ENCODE measurements at places on chromosomes 7 and 10.

DNA sequence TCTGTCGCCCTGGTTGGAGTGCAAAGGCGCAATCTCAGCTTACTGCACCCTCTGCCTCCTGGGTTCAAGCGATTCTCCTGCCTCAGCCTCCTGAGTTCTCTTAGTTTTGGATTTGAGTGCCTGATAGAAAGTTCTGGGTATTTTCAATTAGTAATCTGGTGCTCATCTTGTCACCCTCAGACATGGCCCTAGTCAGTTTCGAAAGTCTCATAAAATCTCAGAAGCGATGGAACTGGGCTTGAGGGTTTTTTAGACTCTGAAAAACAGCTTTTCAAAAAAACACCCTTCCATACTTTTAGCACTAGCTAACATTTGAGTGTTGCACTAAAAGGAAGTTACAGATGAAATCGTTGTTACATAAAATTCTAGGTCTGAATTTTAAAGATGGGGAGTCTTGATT is 9.4 kb upstream of the PIP4K2A start:
- no peak for DNase-seq

GRCh38 chr10:104678658-104679057 is 37.6 kb downstream of the SORCS3 start:
- no peak for DNase-seq

GRCh38 chr7:98212532-98213041 is 1.3 kb downstream of the BHLHA15 start:
- DNase-seq: no peak

DNA sequence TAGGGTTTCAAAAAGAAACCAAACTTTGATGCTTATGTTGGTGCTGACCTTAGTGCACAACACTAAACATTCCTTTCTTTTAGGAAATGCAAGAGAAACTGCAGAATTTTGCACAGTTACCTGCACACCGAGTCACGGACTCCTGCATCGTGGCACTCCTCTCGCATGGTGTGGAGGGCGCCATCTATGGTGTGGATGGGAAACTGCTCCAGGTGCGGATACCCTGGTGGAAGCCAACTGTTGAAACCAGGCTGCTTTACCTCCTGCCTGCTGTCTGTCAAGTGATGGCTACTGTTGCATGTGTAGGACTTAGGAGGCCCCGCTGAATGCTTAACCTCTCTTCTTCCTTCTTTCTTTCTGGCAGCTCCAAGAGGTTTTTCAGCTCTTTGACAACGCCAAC is 11.7 kb downstream of the CASP2 start:
- DNase-seq: peak; percentile 23

DNA sequence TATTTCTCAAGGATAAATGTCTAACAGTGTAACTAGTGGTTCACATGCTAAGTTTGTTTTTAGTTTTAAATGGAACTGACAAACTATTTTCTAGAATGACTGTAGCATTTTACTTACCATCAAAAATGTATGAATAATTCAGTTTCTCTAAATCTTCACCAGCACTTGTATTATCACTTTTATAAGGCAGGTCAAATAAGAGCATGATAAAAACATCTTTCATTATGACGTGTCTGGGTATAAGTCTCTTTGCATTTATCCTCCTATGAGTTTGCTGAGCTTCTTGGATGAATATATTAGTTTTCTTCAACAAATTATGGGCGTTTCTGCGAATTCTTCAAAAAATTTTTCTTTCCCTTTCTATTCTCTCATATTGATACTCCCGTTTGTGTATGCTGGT is 19.9 kb downstream of the ZNF33B start:
- no peak for DNase-seq

DNA sequence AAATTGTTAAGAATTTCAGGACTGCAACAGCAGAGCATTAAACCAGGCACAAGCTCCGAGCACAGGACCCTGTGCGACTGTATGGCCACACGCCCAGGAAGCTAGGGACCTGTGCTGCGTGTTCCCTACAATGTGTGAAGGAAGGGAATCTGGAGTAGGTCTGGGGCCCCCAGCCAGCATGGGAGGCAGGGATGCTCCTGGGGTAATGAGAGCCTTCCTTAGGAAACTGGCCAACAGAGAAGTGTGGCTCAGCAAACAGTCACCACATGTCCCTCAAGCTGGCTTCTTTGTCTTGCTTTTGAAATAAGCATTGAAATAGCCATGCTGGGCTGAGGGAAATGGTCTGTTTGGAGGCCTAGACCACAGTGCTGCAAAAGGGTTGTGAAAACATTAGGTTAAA is 8.2 kb downstream of the BLNK start:
- no peak for DNase-seq

DNA sequence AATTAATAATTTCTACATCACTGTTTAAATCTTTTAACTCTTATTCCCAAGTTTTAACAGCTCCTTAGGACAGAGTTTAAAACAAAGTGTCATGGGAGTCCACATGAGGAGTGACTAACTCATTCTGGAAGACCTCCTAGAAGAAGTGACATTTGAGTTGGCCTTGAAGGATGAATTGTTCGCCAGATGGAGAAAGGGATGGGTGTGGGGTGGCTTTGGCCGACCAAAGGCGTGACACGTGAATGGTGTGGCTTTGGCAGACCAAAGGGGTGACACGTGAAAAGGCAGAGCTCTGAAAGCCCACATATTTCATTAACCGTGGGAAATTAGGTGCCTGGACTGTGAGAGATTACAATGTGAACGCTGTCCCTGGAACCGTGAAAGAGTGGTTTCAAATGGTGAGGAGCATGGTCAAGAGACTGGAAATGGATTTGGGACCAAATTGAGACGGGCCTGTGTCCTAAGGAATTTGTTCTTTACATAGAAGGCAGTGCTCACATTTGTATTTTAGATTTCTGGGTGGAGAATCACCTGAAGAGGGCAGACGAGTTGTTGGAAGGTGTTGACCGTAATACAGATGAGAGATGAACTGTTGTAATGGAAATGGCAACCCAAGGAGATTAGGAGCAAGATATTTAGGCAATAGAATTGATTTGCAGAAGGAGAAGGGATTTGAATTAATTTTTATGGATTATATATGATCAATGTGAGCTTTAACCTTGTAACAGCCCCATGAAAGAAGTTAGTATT is 228.1 kb downstream of the BICC1 start:
- no peak for DNase-seq

GRCh38 chr10:47207281-47207615 is 92.7 kb upstream of the GDF10 start:
- DNase-seq: no peak

- peak; percentile 92 for DNase-seq
Measured at GRCh38 chr10:102776779-102777456, 33.2 kb downstream of the WBP1L start.

DNA sequence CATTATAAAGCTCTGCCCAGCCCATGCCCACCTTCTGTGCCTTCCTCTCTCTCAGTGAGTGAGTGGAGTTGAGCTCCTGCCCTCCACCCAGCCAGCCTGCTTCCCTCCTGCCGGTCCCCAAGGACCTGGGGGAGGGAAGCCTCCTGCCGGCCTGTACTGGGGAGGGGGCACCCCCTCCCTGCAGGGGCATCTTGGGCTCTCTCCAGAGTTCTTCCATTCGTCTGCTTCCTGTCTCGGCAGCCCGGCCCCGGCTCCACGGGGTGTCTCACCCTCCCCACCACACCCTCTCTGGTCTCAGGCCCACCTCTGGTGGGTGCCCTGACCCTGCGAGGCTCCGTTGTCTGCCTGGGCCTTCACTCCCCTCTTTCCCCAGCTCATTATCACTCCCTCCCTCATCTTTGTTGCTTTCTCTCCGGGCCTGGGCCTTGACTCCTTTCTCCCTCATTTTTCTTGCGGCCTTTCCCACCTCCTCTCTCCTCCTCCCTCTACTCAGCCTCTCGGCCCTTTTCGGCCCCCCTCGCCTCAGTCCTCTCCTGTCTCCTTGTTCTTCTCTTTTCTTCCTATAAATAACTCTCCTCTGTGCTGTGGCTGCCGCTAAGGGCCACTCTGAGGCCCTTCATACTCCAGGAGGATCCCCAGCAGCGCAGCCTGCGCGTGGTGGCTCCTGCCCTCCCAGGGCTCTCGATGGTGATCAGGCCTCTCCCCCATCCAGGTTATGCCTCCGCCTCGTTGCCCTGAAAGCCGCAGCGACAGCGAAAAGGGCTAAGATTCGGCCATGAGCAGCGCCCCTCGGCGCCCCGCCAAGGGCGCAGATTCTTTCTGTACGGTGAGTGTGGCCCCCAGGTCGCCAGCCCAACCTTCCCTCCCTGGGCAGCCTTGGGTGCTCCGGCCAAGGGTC is 2.1 kb downstream of the SLC4A2 start:
- no peak for DNase-seq

GRCh38 chr7:97116308-97116707 is 1.2 kb upstream of the SDHAF3 start:
- no peak for DNase-seq

GRCh38 chr7:112743811-112744210 is 46.4 kb downstream of the TMEM168 start:
- DNase-seq: no peak

- DNase-seq: no peak
Measured at GRCh38 chr10:8288600-8288999, 234.1 kb downstream of the GATA3 start.

- DNase-seq: no peak
Measured at GRCh38 chr7:4052130-4052529, 630.0 kb upstream of the FOXK1 start.

- DNase-seq: no peak
Measured at GRCh38 chr10:17413876-17414275, 40.5 kb downstream of the ST8SIA6 start.

DNA sequence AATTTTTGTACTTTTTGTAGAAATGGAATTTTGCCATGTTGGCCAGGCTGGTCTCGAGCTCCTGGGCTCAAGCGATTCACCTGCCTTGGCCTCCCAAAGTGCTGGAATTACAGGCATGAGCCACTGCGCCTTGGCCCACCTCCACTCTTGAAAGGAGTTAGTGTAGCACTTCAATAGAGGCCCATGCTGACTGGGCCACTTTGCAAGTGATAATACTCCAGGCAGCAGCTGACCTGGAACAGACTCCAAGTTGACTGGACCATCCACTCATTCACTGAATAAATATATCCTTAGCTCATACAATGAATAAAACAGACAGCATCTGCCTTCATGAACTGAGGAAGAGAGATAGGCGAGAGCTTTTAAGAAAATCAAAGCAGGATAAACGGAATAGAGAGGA is 14.7 kb downstream of the CPVL start:
- no peak for DNase-seq

DNA sequence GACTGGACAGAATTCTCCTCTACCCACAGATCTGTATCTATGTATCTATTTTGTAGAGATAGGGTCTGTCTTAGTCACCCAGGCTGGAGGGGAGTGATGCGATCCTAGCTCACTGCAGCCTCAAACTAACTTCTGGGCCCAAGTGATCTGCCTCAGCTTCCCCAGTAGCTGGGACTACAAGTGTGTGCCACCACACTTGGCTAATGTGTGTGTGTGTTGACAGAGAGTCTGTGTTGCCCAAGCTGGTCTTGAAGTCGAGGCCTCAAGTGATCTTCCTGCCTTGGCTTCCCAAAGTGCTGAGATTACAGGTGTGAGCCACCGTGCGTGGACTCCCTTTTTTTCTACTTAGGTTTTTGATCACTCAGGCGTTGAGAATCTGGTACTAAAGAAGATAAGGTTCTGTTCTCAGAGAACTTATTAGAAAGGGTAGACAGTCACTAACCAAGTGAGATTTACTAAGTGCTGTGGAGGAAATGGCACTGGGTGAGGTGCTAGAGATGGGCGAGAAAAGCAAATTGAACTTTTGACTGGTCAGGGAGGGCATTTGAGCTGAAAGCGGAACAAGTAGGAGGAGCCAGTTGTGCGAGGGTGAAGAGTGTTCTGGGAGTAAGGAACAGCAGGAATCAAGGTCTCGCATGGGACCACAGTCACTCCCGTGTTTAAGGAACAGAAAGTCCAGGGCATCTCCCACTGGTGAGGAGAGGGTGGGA is 18.0 kb downstream of the NDUFB2 start:
- DNase-seq: no peak

- no peak for DNase-seq
Measured at GRCh38 chr10:131086094-131086493, 225.4 kb downstream of the TCERG1L start.

DNA sequence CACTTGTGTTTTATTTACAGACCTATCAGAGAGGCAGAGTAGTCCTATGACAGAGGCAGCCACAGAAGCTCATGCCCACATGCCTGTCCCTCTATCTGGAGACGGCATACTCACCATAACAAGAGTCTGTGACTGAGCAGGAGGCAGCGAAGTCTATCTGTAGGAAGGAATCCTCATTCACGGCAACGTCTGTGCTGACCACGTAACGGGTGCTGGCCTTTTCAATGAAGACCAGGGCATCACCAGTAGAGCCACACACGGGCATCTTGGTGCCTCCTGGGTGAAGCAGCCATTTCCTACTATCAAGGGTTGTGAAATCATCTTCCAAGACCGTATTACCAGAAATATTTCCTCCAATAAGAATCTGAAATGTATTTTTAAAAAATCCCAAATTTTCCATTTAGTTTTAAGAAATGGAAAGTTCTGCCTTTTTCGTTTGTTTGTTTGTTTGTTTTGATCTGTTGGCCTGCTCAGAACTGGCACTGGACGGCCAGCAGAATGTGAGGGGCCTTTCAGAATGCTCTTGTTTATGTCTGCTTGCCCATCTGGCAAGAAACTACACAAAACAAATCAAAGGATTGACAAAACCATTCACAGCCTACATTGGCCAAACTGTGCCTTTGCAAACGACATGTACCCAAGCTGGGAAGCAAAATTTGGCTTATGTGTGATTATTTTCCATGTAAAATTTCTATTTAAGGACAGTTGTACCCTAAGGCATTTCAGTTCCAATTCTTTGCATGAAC is 93.1 kb upstream of the SLC26A5 start:
- no peak for DNase-seq

DNA sequence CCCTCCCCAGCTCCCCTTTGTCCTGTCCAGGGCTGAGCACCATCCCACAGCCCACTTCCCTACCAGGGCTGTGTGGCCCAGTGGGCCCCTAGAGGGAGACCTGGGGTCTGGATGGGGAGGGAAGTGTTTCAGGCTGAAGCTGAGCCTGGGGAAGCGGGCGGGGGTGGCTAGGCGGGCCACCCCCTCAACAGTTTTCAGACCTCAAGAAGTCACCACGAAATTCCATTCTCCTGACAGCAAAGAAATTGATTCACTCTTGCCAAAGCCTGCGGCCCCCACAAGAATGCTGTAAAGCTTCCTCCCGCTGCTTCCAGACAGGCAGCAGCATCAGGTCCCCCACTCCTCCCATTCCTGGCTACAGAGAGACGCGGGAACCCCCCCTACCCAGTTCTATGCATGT is 2.5 kb upstream of the LFNG start:
- DNase-seq: peak; percentile 95

GRCh38 chr7:28984631-28985030 is 26.5 kb upstream of the TRIL start:
- DNase-seq: peak; percentile 54

DNA sequence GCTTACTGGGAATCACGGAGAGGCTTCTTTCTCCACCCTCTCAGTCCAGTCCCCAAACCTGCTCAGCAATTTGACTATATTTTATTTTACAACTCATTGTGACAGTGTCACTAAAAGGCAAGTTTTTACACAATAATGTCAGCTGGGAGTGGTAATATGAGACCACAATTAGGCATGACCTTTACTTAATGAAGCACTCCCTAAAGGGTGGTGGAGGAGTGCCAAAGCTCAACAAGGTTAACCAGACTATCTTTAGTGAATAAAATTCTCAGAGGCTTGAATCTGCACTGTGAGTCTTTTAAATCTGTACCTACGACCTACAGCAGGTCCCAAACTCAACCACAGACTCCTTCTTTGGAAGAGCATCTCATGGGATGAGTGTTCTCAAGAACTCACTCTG is 215.6 kb downstream of the TAX1BP1 start:
- DNase-seq: no peak

- no peak for DNase-seq
Measured at GRCh38 chr10:26318672-26319071, 102.1 kb downstream of the GAD2 start.

- no peak for DNase-seq
Measured at GRCh38 chr10:124308811-124309210, 109.9 kb downstream of the OAT start.
